ENCODE measurements at places on chromosomes 2 and 18.

DNA sequence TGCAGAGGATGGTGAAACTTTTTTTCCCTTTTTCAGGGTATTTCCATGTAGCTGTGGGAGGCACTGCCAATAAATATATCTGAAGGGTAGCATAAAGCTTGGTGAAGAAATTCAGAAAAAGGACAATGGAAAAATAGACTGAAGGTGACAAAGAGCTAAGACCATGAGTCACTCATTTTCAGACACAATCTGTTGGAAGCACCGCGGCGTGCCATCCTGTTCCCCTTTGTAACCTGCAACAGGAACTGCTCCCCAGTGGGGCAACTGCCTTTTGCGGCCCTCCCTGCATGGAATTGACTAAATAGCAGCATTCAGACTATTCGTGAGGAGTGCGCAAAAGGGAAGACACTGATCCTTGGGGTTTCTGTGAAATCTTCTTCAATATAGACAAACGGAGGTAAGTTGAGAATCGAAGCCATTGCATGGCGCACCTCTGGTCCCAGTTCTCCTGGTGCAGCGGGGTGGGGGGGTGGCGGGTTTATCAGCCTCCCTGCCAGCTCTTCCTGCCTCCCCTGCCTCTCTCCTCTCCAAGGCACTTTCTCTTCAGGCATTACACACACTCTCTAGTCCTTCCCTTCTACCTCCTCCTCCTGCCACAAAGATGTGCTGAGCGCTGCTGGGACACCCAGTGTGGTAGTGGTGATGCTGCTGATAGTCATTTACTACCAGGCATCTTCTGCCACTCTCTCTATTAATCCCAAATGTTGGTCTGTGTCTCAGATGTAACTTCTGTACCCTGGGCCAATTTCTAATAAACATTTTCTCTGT lies 126.2 kb upstream of the TMEM200C start:
- DNase-seq, result no peak

GRCh38 chr2:30663806-30664205 lies 143.4 kb downstream of the CAPN13 start:
- DNase-seq, result no peak

DNA sequence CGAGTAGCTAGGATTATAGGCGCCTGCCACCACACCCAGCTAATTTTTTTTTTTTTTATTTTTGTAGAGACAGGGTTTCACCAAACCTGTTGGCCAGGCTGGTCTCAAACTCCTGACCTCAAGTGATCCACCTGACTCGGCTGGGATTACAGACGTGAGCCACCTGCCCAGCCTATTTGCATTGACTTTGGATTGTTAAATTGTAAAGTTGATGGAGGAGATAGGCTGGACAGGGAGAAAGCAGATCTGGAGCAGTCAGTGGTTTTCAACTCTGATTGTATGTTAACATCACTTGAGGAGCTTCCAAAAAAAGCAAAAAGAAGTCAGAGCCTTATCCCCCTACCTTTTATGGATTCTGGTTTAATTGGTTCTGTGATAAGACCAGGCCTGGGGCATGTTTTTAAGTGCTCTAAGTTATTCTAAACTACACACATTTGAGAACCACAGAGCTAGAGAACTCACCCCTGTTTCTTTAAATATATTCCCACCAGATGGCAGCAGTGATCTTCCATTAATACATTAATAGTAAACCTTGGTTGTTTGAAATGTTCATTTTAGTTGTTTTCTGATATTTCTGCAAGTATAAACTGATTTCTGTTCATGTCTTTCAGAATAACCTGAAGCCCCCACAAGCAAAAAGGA lies 7.5 kb downstream of the C2orf49 start:
- no peak for DNase-seq

GRCh38 chr18:35110059-35110458 lies 68.8 kb downstream of the MAPRE2 start:
- no peak for DNase-seq

DNA sequence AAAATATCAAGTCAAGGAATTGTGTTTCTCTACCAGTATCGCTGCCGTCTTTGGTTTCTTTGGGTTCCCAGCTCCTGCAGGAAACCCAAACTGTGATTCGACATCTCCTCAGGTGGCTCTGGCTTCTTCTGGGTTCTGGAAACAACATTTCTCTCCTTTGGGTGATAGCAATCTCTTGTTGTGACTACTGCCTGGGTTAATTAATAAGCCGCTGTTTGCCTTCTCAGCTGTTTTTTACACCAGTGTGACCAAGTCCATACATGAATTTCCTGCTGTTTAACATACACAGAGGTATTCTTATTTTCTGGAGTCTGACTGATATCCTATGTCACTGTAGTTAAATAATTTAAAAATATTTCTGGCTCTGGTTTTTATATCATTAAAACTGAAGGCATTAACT lies 112.5 kb upstream of the DCC start:
- DNase-seq, result no peak

- DNase-seq, result no peak
These were observed 12.3 kb upstream of the ASAP2 start for GRCh38 chr2:9194352-9194751.

- no peak for DNase-seq
These were observed 146.5 kb downstream of the MAIP1 start for GRCh38 chr2:200101922-200102321.

- no peak for DNase-seq
These were observed 42.7 kb upstream of the GLS start for GRCh38 chr2:190837952-190838361.

DNA sequence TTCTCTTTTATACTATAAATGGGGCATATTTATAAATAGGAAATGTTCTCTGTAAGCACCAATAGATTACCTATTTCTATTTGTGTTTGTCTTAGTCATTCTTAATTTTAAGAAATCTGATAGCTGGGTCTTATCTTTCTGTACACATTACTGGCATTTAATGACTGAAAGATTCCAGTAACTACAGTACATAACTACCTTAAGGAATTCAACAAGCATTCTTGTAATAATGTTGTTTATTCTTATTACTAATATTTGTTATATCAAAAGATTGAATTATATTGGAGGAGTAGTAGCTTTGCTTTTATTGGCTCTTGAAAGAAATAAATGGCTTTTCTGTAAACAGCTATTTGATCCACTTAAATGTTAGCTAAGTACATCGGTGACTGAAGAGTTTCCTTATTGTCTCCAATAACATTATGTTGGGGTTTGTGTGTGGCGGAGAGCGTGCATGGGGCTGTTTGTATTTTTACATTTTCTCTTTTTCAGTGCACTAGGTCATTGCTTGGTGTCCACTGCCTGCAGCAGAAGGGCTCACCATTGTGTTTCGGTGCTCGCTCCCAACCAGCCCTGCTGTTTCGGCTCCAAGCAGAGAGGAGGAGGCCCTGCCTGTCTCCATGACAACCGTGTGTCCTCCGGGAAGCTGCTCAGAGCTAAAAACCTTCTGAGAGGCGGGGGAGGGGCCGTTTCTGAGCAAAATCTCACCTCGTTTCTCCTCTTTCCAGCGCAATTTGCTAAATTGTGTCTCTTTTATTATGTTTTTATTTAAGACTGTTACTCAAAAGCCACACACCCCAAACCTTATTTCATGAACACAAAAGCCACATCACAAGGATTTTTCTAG lies 112.5 kb upstream of the SLC38A11 start:
- DNase-seq, result no peak

GRCh38 chr2:179222076-179222475 lies 42.6 kb downstream of the SESTD1 start:
- DNase-seq, result no peak

DNA sequence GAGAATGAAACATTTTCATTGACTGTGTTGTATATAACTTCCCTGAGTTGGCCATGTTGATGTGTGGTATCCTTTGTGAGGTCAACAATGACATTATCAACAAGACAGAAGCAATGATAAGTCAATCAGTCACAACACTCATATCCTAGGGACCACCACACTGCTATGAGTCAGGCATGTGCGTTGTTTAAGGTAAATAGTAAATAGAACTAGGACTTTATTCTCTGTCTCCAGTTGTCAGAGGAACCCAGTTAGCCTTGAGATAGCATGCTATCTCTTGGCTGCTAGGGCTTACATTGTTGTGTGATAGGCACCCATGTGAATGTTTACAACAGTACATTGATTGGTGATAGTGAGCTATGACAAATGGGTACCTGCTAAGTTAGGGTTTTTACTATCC lies 37.3 kb downstream of the GPD2 start:
- no peak for DNase-seq

- DNase-seq, result no peak
These were observed 8.5 kb downstream of the SEC11C start for GRCh38 chr18:59148192-59148591.

DNA sequence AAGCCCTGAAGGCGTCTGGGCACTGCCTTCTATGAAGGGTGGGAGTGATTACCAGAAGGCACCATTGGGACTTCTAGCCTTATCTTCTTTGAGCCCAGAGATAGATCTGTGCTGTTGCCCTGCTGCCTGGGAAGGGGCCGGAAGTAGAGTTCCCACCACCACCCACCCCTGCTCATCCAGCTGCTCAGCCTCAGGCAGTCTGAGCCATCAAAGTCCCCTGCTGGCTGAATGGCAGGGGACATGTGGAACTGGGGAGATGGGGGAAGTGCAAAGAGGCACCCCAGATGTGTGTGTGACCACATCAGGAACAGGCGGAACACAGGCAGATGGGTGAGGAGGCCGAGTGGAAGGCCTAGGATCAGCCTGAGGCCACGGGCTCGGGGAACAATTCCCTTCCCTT lies 3.3 kb upstream of the WNT10A start:
- no peak for DNase-seq

GRCh38 chr2:69477627-69478026 lies 40.4 kb upstream of the NFU1 start:
- no peak for DNase-seq

DNA sequence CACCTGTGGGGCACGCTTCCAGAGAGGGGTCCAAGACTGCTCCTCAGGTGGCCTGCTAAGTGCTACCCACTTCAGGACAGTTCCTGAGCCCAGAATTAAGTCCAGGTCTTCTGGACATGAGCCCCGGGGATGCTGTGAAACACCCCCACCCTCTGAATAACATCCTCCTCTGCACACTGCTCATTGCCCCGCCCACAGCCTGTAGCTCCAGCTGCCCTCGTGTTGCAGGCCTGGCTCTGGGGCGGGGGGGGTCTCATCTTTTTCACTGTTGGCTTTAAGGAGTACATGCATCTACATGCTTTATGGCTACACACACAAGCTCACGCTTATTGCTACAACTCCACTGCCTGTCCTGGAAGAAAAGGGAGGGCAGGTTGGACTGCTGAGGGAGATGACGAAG lies 92.8 kb downstream of the PTGR3 start:
- DNase-seq, result no peak

DNA sequence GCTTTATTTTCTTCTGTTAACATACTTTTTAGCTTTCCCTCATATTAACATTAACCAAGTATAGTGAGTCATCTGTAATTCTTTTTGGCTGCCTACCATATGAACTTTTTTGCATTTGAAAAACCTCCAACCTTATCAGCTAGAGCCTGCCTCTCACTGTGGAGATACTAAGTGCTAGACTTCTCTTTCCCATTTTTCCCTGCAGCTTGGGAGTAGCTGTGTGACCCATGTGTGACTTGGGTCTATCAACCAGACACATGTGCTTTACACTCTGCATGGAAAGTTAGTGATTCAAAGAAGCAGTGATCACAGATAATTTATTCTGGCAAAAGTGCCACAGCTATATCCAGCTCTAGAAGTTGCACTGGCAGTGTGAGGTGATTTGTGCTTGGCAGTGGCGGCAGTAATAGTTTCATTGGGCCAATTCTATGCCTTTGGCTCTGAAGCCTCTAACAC lies 36.3 kb downstream of the PREPL start:
- DNase-seq, result no peak

- no peak for DNase-seq
These were observed 58.2 kb downstream of the HS6ST1 start for GRCh38 chr2:128260239-128261138.

DNA sequence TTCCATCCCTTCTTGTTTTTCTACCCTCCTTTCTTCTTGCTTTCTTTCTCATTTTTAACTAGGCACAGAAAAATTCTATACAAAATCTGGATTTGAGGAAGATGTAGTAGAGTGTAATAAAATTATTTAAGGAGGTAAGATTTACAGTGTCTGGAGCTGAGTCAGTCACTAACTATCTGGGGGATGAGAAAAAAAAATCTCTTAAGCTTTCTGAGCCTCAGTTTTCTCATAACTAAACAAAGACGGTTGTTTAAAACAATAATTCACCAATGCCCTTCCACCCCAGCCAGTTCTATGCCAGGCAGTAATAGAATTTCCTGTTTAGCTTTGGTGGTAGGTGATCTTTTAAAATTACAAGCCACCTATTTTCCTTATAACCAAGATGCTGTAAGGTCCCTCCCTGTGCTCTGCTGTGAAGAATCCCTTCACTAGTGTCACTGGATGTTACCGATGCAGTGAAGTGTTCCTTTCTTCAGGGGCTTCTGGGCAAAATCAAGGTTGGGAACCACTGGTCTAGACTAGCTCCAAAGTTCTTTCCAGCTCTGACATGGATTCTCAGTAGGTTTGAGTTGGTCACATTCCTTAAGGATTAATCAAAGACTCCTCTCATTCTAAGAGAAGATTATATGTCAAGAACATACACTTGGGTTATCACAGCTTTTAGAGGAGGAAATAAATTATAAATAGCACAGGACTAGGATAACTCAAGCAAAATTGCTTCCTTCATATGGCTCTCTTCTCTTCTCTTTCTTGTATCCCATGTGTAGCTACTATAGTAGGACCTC lies 289.0 kb downstream of the CDH2 start:
- no peak for DNase-seq

DNA sequence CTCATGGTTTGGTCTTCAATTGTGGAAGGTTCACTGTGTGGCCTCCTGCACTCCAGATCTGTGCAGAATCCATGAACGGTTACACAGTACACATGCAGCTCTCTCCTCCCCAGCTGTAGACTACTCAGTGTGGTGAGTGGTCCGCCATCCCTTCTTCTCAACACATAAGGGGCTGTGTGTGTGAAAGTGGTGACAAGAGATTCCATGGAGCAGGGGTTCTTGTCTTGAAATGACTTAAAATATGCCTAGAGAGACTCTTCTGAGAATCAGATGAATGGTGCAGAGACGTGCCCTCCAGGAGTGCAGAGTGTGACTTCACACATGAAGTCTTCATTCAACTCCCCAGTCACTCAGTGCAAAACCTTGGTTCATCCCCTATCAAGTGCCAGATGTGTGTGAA lies 151.0 kb upstream of the COPS8 start:
- DNase-seq, result no peak

GRCh38 chr2:23601301-23601965 lies 216.5 kb downstream of the KLHL29 start:
- no peak for DNase-seq

DNA sequence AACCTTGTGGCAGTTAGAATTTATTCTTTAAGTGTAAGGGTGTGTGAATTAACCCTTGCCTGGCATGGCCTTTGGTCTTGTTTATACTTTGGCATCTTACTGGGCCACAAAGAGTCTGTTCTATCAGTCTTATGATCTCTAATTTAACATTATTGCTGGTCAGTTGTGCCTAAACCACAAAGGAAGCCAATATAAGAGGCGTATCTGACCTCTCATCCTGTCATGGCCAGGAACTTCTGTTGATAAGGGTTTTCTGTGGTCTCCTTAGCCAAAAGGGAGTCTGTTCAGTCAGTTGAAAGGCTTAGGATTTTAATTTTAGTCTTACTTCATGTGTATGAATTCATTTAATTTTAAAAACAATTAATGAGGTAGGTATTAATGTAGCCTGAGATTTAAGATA lies 127.2 kb downstream of the LRRTM4 start:
- no peak for DNase-seq

GRCh38 chr2:43484323-43484930 lies 111.4 kb downstream of the THADA start:
- no peak for DNase-seq

GRCh38 chr2:160940271-160940670 lies 220.0 kb upstream of the TANK start:
- DNase-seq, result no peak

Measured in activated T-helper 1 cell treated with Interleukin-2 at 50 U/mL for 16 hours (primary cell).